ENCODE measurements at places on chromosomes 13 and 19. TPM values are rescaled to one million over a fixed set of nuclear protein-coding genes. Genes with fewer than 3 reads are reported as not detected.

LRFN3 gene
- 4.1 TPM for total RNA-seq

DNA sequence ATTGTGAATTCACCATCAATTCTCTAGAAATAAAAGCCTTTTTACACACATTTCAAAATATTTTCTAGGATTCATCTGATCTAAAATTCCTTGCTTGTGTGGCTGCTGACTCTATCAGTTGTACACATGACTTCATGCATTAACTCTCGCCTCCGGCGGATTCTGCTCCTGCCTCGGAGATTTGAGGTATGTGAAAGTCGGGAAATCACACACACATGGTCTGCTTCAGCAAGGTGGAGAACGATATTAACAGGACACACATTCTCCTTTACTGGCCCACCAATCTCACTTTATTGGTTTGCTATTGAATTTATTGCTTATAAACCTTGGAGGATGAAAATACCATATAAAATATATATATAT is 855.7 kb downstream of the SLITRK5 start:
- DNase-seq, result no peak
- no peaks in the 10 kb centered on the region for H3K36me3 ChIP-seq
- H3K27ac ChIP-seq, result no peak overlapping the region
- H3K4me1 ChIP-seq, result no peaks in the 10 kb centered on the region
- H3K27me3 ChIP-seq, result no peaks in the 10 kb centered on the region
- H3K4me3 ChIP-seq, result no peak overlapping the region

GRCh38 chr13:41383386-41383785 is 72.3 kb downstream of the NAA16 start:
- H3K27me3 ChIP-seq, result no peaks in the 10 kb centered on the region
- DNase-seq, result no peak
- H3K36me3 ChIP-seq, result no peaks in the 10 kb centered on the region
- no peak overlapping the region for H3K4me3 ChIP-seq
- H3K27ac ChIP-seq, result no peak overlapping the region

GRCh38 chr19:49057636-49058234 is at the start of gene CGB7:
TSS of gene CGB7 (minus strand) at chr19:49057749. CDS start at chr19:49055375, 2,374 bp downstream.
- H3K27me3 ChIP-seq, result no peaks in the 10 kb centered on the region
- H3K4me1 ChIP-seq, result peaks cover 25% of the 10 kb centered on the region
- H3K36me3 ChIP-seq, result no peaks in the 10 kb centered on the region
- no peak within 1 kb of the TSS for H3K27ac ChIP-seq
